Calu3 (cell line): ENCODE measurements at places on chromosomes 2 and 18.

GRCh38 chr2:112690853-112691401, 29.9 kb upstream of the NT5DC4 start:
- peak; percentile 63 for DNase-seq

- DNase-seq: no peak
These were observed 117.6 kb upstream of the STK17B start for GRCh38 chr2:196289000-196289399.

GRCh38 chr18:70422391-70422965, 133.6 kb downstream of the SOCS6 start:
- no peak for DNase-seq

GRCh38 chr18:74446631-74447403, 10.3 kb downstream of the DIPK1C start:
- no peak for DNase-seq

DNA sequence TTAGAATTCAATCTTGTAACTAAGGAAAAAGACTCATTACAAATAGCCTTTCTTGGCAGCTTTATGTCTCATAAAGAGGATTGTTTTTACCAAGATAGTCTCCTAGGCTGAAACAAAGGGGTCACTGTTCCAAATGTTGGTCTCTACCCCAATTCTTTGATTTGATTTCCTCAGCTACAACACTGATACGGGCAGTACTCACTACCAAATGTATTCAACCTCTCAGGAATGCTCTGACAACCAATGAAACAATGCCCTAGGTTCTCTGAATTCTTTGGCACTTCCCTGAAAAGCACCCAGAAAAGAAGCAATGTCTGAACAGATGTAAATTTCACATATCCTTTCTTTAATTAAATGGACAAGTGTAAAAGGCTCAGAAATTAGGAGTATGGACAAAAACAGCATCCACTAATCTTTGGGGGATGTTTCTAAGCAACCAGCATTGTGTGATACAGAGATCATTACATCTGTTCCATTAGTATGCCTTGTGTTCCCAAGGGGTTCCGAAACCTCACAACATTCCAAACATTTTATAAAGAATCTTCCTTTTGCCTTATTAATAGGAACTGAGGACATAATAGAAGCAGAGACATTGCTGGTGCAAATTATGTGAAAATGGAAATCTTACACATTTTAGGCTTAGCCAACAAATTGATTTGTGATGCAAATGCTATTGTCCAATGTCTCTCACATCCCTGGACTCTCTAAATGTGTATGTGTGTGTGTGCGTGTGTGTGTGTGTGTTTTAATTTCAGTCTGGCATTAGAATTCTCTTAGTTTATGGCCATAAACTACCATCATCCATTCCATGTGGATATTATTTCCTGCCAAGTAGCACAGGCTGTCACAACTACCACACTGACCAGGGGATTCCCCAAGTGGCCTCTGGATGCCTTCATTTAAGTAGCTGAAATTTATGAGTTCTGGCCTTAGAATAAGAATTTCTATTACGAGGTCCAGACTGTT, 276.0 kb downstream of the MTX2 start:
- DNase-seq: no peak

GRCh38 chr18:44123743-44124142, 556.9 kb upstream of the SETBP1 start:
- no peak for DNase-seq

DNA sequence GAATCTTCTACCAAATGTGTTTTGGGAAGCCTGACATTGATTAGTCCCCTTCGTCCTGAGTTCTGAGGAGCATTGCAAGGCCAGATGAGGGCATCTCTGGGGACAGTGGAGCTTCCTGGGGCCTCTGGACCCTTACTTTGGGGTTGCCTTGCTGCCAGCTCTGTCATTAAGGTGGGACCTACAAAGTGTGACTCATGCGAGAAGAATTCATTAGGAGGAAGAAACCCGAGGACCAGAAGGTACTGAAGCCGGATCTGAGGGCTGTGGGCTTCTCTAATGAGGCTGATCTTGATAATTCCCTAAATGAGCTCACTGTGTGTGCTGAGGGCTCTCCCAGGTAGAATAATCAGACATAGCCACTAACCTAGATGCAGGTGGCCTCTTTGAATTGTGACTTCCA, 695 bp upstream of the SCYGR2 start:
- DNase-seq: peak; percentile 39
